ENCODE measurements at places on chromosomes 5 and 9.

GRCh38 chr9:16499892-16500291, 370.6 kb downstream of the BNC2 start:
- no peak for DNase-seq

- DNase-seq, result no peak
These were observed at the start of gene HEMGN for GRCh38 chr9:97938081-97938644. HEMGN (minus strand) TSS chr9:97938172; CDS start chr9:97938136, 36 bp downstream.

DNA sequence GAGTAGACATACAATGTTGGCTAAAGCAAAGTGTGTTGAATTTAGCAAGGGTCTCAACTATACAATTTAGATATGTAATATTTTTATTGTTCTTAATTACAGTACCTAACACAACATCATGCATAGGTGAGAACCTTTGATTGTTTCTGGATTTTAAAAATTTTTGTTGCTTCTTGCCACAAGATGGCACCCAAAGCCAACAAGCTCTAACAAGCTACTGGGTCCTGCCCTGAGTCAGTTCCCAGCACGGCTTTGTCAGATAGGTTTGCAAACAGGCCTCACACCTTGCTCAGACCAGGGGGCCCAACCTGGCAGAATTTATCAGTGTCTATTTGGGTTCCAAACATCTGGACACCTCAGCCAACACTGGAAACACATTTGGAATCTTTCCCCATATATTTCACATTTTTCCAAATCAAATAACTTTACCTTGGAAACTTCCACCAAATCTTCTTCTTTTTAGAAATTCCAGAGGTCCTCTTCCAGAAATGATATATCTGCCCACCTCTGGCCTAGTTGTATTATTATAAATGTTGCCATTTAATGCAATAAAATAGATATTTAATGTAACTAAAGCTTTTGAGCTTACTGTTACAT, 49.5 kb upstream of the EGFLAM start:
- DNase-seq, result peak; percentile 63

DNA sequence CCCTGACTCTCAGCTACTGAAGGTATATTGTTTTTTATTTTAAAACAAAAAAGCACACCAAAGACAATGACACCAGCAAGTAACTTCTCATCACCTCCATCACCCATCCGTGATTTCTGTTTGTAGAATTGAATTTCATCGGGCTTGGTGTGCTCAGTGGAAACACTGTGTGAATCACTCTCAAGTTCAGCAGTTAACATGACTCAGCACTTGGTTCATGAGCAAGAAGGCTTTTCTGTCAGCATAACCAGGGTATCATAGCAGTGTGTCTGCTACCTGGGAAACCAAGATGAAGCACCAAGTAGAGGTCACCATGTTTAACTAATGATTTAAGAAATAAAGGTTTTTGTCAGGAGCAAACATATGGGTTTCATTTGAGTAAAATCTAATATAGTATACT, 123.7 kb downstream of the INSYN2B start:
- no peak for DNase-seq

- no peak for DNase-seq
These were observed 1.1 kb upstream of the CNTFR start for GRCh38 chr9:34590381-34591247.

DNA sequence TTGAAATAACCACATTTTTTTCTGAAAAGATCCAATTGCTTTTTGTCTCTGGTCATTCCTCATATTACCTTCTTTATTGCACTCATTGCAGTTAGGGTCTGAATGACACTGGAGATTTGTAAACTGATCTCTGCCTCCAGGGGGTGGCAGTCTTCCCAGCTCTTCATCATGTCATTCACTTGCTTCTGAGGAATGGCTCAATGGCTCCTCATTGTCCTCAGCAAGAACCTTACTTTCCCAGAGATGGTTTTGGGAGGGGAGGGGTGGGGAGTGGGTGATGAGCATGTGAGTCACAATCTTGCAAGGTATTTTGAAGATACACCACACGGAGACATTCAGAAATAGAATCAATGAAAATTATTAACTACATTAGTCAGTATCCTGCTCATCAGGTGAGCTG, 159.8 kb upstream of the GAS1 start:
- no peak for DNase-seq

- no peak for DNase-seq
These were observed 32.6 kb upstream of the TTLL11 start for GRCh38 chr9:122125509-122126330.

GRCh38 chr9:23307731-23308513, 518.1 kb downstream of the ELAVL2 start:
- DNase-seq, result peak; percentile 60

DNA sequence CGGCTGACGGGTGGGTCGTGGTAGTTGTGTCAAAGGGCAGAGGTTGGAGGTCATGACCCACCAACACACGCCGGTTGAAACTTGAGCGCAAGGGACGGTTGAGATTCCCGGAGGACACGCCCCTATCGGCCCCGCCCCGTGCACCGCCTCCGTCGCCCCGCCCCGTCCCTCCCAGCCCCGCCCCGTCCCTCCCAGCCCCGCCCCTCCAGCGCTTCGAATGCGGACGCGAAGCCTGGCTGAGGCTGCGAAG, 226 bp upstream of the RANBP17 start:
- DNase-seq, result no peak

DNA sequence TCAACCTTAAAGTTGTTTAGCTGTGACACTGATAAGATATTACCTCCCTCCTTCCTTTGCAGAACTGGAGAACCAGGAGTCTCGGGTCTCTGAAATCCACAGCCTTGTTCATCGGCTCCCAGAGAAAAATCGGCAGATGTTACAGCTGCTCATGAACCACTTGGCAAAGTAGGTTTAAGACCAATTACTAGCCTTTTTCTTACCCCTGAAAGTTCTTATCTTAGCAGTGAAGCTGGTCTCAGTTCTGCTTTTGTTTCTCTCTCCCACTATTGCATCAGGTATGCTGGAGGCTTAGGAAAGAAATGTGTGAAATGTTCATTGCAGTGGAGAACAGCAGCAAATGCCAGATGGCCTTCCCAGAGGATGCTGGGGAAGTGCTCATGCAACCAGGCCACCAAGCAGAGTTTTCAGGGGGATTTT, 287.4 kb downstream of the ARHGAP26 start:
- no peak for DNase-seq

- DNase-seq, result no peak
These were observed 40.0 kb downstream of the SYK start for GRCh38 chr9:90841615-90842014.

DNA sequence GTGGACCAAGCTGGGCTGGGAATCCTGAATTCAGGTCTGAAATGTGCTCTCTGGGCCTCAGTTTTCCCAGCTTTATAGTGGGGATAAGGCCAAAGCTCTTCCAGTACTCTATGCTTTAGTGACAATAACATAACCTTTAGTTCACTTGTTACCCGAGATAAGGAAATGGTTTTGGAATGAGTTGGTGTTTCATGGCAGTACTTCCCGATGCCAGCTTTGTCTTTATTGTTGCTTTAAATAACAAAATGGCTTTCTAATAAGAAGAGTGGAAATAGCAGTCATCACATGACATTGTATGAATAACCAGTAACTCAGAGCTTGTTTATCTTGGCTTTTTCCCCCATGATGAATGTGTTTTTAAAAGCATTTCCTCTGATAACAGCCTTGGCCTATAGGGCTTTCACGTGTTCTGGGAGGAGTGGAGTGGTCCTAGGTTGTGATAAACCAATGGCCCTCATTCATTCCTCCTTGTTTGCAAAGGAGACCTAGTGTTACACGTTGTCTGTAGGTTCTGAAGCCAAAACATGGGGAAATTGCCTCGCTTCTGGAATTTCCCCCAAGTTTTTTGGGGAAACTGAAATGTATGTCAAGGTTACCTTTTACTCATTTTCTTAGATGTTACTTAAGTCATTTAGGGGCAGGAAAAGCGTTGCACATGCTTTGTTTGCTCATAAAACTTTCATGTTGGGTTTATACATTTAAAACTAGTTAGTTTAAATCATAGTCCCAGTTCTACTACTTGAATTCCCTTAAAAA, 53.7 kb downstream of the ZNF618 start:
- no peak for DNase-seq

DNA sequence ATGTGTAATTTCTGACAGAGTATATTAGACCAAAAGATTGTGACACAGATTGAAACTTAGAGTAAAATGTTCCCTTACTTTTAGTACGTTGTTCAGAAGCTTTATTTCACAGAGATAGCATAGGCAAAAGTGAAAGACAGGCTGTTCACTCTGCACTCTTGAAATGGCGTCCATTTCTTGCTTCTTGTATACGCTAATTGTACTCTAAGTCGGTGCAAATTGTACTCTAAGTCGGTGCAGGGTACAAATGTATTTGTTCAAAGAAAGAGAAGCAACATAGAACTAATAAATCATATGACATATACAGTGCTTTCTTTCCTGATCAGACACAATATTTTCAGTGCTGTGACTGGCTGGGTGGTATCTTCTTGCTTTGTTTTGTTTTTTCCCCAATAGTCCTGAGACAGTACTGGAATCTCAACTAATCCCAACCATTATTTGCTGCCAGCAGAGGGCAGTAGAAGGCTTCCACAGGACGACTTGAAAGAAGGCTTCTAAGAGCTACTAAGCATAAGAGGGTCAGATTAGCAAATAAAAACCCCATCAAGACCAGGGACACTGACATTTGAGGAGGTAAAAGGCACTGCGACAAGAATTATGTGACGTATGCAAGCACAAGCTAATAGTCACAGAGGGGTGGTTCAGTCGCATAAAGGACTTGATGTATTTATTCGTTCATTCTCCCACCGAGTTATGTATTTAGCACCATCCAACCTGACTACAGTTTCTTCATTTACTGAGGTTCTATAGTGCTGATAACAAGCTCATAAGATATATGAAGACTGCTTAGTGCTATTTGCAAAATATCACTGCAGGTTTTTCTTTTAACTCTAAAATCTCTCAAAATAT, 831.8 kb downstream of the TAF11L14 start:
- peak; percentile 94 for DNase-seq

- peak; percentile 29 for DNase-seq
These were observed 2.1 kb upstream of the NIPBL start for GRCh38 chr5:36874465-36874864.

DNA sequence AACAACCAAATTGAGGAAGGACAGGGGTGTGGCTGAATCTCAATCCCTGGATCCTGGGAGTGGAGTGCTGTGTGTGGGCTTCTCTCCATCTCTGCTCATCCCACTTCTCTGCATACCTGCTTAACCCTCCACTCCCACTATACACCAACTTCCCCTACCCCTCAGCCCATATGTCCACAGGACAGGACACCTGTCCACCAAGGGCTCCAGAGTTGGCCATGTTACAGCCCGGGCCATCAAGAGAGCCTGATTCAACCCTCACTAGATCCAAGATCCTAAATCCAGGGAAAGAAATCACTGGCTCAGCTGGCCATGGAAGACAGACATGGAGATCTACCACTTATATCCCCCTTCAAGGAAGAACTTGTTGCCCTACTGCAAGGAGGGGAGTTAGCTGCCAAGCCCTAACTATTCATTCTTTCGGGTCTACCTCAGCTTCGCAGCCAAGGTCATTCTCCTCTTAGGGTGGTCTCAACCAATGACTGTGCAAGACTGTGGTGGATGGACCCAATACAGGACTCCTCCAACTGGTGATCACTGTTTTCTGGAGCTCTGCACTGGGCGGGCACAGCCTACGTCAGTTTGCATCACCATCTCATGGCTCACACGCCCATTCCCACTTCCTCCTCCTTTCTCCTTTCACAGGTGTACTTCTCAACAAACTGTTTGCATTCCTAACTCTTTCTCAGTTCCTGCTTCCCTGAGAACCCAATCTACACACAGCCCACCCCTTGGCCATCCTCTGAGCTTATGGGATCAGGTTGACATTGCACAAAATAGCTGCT, 53.7 kb upstream of the ZBTB43 start:
- no peak for DNase-seq

GRCh38 chr5:6328173-6328572, 50.2 kb downstream of the MED10 start:
- no peak for DNase-seq

GRCh38 chr9:98766586-98766985, 29.8 kb downstream of the ANKS6 start:
- DNase-seq, result no peak

DNA sequence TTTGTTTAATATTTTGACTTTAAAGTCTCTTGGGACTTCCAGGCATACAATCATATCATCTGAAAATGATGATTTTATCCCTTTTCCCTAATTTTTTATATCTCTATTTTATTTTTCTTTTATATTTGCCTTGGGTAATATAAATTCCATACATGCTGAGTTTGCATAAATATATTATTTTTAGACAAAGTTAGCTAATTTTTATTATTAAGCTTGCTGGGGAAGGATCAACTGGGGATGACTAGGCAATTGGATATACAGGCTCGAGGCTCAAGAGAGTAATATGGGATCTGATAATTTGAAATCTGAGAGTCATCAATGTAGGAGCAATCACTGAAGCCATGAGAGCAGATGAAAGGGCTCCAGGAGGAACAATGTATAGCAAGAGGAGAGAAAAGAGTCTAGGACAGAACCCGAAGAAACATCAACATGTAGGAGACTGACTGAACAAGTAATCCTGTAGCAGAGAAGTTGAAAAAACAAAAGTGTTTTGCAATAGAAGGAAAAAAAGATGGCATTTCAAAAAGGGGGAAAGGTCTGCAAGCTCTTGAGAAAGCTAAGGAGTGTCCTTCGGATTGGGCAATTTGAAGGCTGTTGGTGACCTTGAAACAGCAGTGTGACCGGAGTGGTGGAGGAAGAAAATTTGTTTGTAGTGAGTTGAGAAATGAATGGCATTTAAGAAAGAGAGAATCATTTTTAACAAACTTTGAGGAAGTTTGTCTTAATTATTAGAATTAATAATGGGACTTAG, 17.0 kb upstream of the RHOBTB3 start:
- no peak for DNase-seq

DNA sequence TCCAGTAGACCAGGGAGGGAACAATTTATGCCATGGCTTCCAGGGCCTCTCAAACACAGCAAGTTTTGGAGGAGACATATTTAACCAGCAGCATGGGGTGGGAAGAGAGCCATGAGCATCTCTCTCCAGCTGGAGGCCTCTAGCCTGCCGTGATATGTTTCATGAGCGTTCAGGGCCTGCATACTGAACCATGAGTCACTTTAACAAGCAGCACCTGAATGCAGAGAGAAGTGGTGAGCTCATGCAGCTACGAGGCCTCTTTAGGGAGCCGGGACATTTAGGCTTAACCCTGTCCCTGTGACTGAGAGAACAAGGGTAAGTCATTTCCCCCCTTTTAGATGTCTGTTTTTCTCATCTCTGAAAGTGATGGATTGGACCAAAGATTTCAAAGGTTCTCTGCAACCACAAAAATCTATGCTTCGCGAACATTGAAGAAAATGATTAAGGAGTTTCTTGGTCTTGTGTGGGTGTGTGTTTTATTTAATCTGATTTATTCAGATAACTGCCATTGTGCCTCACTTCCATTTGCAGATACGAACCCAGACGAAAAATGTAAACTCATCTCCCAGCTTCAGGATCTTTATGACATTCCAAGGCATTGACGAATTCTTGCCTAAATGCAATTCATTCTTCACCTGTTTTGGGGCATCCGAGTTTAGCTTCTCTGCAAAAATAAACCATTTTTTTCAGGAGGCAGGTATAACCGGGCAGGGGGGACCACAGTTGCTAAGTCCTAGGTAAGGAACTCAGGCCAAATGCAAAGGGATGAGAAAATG, 157.0 kb downstream of the GABBR2 start:
- DNase-seq, result no peak

- DNase-seq, result no peak
These were observed 9.8 kb upstream of the RAPGEF6 start for GRCh38 chr5:131644822-131645221.

Data from NCI-H446 (cell line).